ENCODE measurements at places on chromosomes 16 and 17.
A peak's percentile ranks its signal among the peaks of the same experiment; 100 is the strongest.

- DNase-seq, result no peak
Observed at GRCh38 chr17:56475116-56475515, 118.4 kb upstream of the NOG start.

GRCh38 chr16:65480281-65481091, 358.6 kb upstream of the CDH11 start:
- no peak for DNase-seq

DNA sequence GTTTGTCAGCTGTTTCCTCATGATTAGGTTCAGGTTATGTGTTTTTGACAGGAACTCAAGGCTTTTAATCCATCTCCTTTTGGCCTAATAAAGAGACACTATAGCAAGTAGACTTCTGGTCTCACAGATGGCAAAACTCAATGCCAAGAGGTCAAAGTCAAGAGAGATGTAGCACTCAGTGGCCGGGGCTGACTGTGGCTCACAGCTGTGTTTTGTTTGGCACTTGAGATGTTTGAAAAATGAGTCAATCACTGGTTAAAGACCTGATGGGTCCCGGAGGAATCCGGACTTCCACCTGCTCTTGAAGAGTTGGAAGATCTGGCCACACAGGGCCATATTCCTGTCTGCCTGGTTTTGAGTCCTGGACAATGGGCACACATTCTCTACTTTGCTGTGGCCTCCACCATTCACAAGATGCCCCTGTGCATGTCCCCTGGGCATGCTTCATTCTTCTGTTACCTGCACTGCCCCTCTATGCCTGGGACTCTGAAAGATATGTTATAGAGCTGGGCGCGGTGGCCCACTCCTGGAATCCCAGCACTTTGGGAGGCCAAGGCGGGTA, 210.3 kb downstream of the SNX29 start:
- no peak for DNase-seq

GRCh38 chr17:70187383-70187782, 18.1 kb downstream of the KCNJ2 start:
- DNase-seq, result no peak

DNA sequence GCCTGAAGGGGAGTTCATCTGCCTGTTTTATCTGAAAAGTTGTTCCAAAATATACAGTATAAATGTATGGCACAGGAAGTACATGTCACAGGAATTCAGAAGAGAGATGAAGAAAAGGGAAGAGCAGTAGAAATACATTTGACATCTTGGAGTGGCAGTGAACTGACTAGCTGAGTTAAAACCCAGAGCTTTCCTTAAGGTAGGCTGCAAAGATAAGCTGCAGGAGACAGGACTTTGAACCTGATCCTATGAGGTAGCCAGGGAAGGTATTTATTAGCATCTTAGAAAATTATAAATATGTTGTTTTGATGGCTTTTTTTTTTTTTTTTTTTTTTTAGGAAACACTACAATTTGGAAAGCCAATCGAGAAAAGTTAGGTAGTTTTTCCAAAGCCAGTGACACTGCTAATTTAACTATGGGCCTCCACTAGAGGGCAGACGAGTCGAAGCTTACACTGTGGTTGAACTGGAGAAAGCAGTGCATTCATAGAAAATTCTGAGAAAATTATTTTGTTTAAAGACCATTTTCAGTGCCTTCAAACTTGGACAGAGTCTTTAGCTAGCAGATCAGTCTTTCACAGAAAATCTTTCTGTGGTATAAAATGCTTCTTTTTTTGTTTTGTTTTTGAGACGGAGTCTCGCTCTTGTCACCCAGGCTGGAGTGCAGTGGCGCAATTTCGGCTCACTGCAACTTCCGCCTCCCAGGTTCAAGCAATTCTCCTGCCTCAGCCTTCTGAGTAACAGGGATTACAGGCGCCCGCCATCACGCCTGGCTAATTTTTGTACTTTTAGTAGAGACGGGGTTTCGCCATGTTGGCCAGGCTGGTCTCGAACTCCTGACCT, 122.3 kb downstream of the SSH2 start:
- DNase-seq, result peak; percentile 76

DNA sequence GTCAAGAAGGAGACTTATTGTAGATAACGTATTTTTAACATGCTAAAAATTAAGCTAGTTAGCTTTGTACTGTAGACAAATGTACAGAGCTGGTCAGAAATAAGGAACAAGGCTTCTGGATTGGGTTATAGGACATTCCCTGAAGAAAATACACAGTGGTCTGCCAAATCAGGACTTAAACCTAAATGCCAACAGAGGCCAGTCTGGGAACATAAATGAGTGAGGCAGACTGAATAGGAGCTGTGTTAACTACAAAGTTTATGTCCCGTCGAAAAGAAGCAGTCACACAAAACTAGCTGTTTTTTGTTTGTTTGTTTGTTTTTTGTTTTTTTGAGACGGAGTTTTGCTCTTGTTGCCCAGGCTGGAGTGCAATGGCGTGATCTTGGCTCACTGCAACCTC, 120.4 kb upstream of the C17orf78 start:
- DNase-seq, result no peak

GRCh38 chr17:17547210-17547764, 44.2 kb downstream of the PEMT start:
- no peak for DNase-seq

GRCh38 chr17:47099451-47099986, 89.6 kb downstream of the CDC27 start:
- no peak for DNase-seq

- DNase-seq, result peak; percentile 28
Observed at GRCh38 chr17:27333410-27333980, 39.6 kb downstream of the WSB1 start.

DNA sequence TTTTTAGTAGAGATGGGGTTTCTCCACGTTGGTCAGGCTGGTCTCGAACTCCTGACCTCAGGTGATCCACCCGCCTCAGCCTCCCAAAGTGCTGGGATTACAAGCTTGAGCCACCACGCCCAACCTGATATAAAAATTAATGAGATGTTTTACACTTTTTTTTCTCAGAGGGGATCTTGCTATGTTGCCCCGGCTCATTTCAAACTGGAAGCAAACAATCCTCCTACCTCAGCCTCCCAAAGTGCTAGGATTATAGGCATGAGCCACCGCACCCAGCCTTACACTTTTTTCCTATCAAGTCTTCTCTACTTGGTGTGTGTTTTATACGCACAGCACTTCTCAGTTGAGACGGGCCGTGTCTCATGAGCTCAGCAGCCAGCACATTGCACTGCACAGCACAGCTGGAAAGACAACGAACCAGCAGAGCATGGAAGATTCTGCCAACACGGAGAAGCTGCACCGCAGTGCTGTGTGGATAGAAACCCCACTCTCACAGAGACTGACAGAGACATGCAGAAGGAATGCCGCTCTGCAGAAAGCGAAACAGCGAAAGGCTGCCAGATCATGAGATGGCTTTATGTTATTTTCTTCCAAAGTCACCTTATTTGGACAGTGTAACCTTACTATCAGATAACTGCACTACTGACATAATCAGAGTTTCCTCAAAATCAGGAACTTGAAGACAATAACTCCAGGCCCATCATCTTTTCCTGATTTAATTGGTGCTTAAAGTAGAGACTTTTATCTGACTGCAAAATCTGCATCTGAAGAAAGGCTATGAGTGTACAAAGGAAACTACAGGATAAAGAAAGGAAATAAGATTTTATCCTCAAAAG, 6.5 kb upstream of the QRICH2 start:
- no peak for DNase-seq

- no peak for DNase-seq
Observed at GRCh38 chr17:81650951-81651350, 5.4 kb downstream of the PDE6G start.

- DNase-seq, result no peak
Observed at GRCh38 chr16:66426112-66427035, 721 bp upstream of the BEAN1 start.

- DNase-seq, result no peak
Observed at GRCh38 chr17:60381958-60382357, 10.0 kb downstream of the USP32 start.

- DNase-seq, result peak; percentile 82
Observed at GRCh38 chr16:23827057-23827456, 8.7 kb upstream of the PRKCB start.

DNA sequence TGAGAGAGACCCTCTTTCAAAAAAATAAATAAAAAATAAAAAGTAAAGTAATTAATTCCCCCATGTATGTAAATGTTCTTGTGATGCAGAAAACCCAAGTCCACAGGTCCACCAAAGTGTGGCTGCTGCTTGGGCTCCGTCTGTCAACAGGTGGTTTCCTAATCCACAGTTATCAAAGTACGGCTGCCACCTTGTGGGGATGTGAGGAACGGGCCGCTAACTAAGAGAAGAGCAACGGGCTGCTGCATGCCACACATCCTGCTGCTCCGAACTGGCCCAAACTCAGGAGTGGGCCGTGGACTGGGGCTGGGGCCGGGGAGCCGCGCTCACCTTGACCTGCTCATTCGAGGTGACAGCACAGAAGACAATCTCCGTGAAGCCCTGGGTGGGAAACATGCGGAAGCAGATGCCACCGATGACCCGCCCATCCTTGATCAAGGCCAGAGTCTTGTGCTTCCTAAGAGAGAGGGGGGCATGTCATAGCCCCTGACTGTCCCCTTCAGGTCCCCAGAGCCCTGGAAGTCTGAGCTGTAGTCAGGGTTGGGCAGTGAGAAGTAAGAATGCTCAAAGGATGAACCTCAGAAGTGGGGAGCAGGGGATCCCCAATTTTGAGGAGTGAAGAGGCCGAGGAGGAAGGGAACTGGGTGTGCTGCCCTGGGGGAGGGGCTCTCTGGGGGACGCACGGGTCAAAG, 4.3 kb downstream of the KAT2A start:
- peak; percentile 87 for DNase-seq
